Left renal cortex interstitium (tissue), 4 donors: ENCODE measurements at places on chromosomes 16 and 17. TPM values are rescaled to one million over a fixed set of nuclear protein-coding genes. Genes with fewer than 3 reads are reported as not detected.

- no peak for DNase-seq
Measured at GRCh38 chr17:64154313-64154695, 24.4 kb upstream of the ERN1 start.

GRCh38 chr16:74944466-74944865, 40.5 kb downstream of the WDR59 start:
- no peak for DNase-seq

The NPIPA2 gene
- not detected for polyA plus RNA-seq

DNA sequence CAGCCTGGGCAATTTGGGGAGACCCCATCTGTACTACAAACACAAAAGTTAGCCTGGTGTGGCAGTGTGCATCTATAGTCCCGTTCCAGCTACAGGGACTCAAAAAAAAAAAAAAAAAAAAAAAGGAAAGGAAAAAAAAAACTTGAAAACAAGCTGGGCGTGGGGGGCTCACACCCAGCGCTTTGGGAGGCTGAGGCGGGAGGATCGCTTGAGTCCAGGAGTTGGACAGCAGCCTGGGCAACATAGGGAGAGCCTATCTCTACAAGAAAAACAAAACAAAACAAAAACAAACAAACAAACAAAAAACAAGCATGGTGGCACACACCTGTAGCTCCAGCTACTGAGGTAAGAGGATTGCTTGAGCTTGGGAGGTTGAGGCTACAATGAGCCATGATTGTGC, 12.9 kb upstream of the CCL17 start:
- DNase-seq: no peak

DNA sequence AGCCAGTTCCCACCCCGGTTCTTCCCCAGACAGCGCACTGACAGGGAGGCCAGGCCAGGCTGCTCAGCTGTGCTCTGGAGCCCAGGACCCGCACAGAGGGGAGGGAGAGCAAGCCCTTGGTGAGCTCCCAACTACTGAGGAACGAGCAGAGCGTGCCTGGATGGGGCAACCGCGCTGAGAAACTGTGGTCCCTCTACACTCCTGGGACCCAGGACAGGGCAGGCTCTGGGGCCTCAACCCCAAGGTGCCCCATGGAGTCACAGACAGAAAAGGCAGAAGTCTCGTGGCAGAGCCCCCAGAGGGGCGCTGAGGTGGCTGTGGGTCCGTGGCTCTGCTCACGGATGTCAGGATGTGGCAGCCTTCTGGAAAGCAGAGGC, 16.3 kb downstream of the SLX4 start:
- no peak for DNase-seq

- no peak for DNase-seq
Measured at GRCh38 chr17:50631908-50632571, 2.6 kb upstream of the ABCC3 start.

The CCL11 gene
- polyA plus RNA-seq: 0.74 TPM

The EPX gene
- 1.7 TPM for polyA plus RNA-seq

DNA sequence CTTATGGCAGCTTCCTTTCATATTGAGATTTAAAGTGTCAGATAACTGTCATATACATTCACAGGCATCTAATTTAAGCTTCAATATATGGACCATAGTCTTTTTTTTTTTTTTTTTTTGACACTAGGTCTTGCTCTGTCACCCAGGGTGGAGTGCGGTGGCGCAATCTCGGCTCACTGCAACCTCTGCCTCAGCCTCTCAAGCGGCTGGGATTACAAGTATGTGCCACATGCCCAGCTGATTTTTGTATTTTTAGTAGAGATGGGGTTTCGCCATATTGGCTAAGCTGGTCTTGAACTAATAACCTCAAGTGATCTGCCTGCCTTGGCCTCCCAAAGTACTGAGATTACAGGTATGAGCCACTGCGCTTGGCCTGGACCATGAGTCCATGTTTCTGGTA, 13.6 kb downstream of the CEP95 start:
- no peak for DNase-seq

GRCh38 chr16:65343556-65343955, 221.7 kb upstream of the CDH11 start:
- DNase-seq: no peak

DNA sequence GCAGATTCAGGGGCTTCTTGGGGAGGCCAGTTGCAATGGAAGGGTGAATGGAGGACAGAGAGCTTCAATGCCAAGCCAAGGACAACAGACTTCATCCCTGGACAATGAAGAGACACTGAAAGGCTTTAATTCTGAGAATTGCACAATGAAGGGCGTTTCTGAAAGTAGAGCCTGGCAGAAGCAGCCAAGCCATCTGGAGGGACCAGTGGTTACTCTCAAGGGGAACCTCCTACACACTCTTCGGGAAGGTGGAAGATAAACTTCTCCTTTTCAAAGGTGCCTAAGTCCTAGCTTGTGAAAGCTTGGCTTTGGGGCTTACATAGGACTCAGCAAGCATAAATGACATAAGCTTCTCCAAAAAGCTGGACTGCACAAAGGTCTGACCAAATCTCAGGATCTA, 6.2 kb upstream of the CES1 start:
- DNase-seq: no peak

DNA sequence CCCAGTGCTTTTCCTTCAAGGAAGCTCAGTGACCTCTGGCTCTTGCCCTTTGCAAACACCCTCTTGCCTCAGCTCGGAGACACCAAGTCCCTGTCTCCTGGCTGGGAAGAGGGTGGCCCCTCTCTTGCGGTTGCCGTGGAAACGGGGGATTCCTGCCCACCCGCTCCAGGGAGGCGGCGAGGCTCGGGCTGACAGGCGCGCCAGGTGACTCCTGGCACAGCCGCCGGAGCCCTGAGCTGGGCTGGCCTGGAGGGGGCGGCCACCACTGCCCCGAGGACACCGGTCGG, 71.4 kb downstream of the ABR start:
- no peak for DNase-seq

- DNase-seq: peak; percentile 68
Measured at GRCh38 chr16:12661656-12662172, 142.0 kb downstream of the CPPED1 start.

- no peak for DNase-seq
Measured at GRCh38 chr17:36002631-36003030, 1.3 kb upstream of the CCL15 start.

DNA sequence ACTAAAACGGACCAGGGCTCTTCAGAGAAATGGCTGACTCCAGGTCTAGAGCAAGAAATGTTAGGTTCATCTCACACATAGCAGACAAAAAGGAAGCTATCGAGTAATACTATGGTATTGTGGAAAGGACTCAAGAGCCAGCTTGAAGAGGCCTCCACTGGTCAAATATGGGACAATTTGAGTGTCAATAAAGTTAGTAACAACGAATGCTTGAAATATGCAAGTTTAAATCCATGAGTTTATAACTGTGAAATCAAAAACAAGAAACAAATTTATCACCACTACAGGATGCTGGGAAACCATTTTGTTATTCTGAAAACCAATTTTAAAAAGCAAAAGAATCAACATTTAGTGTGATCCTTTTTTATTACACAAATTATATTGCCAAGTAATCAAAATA, 50.4 kb upstream of the ANKFY1 start:
- no peak for DNase-seq

The TSPOAP1 gene
- 33.2 TPM for polyA plus RNA-seq

The SLC5A10 gene
- polyA plus RNA-seq: 0.43 TPM

DNA sequence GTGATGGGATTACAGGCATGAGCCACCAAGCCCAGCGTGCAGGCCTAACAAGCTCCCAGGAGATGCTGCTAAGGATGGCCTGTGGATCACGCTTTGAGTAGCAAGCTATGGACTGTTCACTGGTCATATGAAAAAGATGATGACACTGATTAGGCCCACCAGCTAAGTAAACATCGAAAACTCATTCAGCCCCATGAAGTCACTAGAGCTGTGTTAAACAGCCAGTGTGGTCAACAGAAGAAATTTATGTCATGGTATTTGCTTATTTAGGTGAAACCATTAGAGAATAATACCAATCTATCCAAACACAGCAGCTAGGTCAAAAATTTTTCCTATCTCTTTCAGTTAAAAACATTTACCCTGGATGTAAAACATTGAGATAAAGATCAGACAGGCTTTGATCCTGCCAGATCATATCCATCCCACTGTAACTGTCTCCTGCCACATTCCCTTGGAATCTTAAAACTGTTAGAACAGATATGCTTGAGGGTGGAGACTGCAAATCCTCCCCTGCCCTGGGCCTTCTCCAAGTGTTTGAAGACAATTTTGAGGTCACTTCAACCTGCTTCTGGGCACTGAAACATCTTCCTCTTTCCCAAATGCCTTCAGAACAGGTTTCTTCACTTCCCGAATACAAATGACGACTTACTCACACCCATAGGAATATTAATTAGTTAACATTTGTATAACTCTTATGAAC, 30.9 kb downstream of the HOXB1 start:
- DNase-seq: no peak

The EXOC3L1 gene
- 4.9 TPM for polyA plus RNA-seq

DNA sequence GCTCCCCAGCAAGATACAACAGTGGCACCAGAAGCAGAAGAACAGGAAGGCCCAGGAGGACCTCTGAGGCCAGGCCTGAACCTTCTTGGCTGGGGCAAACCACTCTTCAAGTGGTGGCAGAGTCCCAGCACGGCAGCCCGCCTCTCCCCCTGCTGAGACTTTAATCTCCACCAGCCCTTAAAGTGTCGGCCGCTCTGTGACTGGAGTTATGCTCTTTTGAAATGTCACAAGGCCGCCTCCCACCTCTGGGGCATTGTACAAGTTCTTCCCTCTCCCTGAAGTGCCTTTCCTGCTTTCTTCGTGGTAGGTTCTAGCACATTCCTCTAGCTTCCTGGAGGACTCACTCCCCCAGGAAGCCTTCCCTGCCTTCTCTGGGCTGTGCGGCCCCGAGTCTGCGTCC, 11.9 kb downstream of the CES3 start:
- no peak for DNase-seq

The SLC6A2 gene
- 0.16 TPM for polyA plus RNA-seq

DNA sequence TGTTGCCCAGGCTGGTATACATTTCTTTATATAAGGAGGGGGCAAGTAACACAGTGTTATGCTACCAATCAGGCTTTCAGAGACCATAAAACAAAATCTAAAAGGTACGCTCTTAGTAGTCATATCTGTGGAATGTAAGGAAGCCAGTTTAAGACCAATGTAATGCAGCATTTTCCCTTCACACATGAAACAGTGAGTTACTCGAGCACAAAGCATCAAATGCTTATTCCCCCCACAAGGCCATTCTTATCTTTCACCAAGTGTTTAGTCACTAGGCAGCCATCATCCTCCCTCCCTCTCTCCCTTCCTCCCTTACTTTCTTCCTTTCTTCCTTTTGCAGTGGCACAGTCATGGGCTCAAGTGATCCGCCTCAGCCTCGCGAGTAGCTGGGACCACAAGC, 12.8 kb downstream of the HMOX2 start:
- no peak for DNase-seq

DNA sequence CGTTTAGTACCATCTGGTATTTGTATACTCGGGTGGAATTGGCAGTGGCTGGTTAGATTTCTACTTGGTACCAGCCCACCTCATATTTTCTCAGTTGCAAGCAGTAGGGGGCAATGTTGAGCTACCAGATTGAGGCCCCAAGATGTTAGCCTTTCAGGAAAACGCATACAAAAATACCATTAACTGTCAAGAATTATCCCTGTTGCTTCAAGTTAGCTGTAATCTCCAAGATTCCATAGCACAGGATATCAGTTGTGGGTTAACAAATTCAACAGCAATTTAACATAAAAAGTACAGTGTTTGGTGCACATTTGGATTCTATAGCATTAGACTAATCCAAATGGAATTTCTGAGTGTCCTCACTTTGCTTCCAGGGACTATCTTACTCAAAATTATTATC, 188.2 kb downstream of the FTO start:
- peak; percentile 62 for DNase-seq

The C1QTNF8 gene
- polyA plus RNA-seq: not detected

DNA sequence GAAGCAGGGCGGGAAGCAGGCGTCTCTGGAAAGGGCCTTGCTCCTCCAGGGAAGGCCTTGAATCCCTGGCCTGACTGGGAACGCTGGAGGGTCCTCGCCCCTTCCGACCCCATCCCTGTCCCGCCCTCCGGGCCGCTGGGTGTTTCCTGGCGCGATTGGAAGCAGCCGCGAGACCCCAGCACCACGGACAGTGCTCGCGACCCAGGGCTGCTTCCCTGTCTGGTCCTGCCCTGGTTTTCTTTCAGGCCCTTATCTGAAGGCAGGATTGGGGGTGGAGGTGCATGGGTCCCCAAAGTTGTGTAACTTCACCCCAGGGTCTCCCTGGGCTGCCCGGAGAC, 2.1 kb downstream of the MGAT5B start:
- no peak for DNase-seq

The SLC43A2 gene
- 31.9 TPM for polyA plus RNA-seq

- DNase-seq: no peak
Measured at GRCh38 chr16:25959221-25959620, 267.5 kb downstream of the HS3ST4 start.

GRCh38 chr17:71029246-71029645, 859.9 kb downstream of the KCNJ2 start:
- DNase-seq: no peak

- DNase-seq: no peak
Measured at GRCh38 chr17:32813021-32813420, 63.9 kb downstream of the MYO1D start.

- DNase-seq: no peak
Measured at GRCh38 chr17:37546302-37546701, 56.6 kb downstream of the DUSP14 start.

GRCh38 chr16:84616515-84616914, 1.4 kb downstream of the COTL1 start:
- DNase-seq: peak; percentile 52

The HS3ST6 gene
- 0.27 TPM for polyA plus RNA-seq

The MRPL10 gene
- polyA plus RNA-seq: 53.4 TPM

GRCh38 chr17:13806092-13806491, 204.4 kb upstream of the HS3ST3A1 start:
- no peak for DNase-seq

- DNase-seq: no peak
Measured at GRCh38 chr16:81651758-81652718, 127.1 kb upstream of the PLCG2 start.

DNA sequence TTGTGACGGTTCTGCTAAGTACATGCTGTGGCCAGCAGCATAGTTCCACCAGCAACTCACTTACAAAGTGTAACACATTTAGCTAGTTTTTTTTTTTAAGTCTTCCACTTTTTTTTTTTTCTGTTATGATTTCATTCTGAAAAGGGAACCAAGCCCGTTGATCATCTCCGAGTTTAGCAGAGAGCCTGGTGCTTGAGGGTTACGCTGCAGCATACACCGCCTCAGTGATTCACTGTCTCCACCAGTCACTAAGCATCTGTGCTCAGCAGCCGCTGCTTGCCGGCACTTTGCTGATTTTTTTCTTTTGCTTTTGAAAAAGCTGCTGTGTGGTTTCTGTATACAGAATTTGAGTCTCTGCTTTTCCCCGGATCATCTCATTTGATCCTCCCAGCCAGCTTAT, 194.5 kb upstream of the CDH13 start:
- no peak for DNase-seq
